ENCODE measurements at places on chromosomes 6 and 20.

DNA sequence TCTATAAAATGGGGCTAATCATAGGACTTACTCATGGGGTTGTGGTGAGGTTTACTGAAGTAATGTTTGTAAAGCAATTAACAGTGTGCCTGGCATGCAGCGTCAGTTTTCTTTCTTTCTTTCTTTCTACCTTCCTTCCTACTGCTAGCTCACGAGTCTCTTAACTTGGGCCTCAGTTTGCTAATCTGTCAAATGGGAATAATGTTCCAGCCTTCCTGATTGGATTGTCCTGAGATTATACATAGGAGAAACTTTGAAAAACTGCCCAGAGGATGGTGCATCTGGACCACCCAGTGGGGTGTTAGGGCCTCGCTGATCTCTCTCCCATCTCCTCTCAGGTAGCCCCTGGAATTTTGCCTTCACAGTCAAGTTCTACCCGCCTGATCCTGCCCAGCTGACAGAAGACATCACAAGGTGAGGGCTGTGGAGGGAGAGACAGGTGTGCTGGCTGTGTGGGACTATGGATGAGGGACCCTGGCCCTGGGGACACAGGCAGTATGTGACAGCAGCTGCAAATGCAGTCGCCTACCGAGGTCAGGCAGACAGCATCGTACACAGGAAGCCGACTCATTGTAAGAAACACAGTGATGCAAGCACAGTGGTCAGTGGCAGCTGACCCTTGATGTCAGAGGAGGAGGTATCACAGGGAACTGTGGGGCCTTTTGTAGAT lies 27.5 kb downstream of the EPB41L1 start:
- DNase-seq = no peak

DNA sequence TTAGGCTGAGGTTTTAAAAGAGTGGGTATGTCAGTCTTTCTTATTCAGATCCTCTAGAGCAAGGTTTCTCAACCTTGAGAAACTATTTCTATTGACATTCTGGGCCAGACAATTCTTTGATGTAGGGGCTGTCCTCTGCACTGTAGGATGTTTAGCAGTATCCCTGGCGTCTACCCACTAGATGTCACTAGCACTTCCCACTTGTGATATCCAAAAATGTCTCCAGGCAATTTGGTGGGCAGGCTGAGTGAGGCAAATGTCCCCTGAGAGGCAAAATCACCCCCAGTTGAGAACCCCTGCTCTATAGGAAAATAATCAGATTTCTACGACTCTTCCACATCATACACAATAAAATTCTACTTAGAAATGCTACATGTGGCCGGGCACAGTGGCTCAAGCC lies 7.7 kb upstream of the ZKSCAN8 start:
- no peak for DNase-seq

GRCh38 chr6:109736273-109737025 lies 45.4 kb downstream of the FIG4 start:
- no peak for DNase-seq

DNA sequence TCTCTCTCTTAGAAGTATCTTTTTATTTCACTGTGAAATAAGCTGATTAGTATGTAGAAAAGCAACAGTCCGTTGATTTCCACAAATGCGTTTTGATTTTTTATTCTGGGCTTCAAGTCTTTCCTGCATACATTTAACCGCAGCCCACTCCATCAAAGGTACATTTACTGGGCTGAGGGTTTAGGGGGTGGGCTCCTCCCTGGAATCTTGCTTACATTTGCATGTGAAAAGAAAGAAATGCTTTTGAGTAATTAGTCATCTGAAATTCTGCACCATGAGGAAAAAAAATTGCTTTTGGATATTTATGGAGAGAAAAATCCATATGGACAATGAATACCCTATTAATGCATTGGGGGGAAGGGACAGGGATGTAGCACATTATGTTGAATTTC lies 178.3 kb upstream of the MCHR2 start:
- no peak for DNase-seq

DNA sequence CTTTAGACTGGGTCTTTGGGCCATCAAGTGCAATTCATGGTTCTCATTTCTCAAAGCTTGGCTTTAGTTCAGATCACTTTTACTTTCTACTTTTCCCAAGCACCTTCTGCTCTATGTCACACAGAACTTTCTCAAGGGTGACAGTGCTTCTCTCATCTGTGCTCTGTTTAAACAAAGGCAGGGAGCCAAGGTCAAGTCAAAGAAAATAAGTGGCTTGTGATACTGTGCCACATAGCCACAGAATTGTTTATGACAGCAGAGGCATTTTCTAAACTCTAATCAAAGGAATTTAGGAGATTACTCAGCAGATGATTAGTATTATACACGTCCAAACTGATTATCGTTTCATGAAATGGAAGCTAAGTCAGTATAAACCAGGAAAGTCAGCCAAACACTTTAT lies 348.0 kb downstream of the HDGFL1 start:
- DNase-seq = no peak

- no peak for DNase-seq
Measured at GRCh38 chr20:31851240-31851955, 6.0 kb upstream of the FOXS1 start.
